Fibroblast of gingiva (primary cell): ENCODE measurements at places on chromosomes 5 and 9.

GRCh38 chr9:16058131-16058549, 505.3 kb downstream of the CCDC171 start:
- no peak for DNase-seq

GRCh38 chr9:34624475-34625185, 4.2 kb downstream of the ARID3C start:
- DNase-seq = no peak

GRCh38 chr5:84088996-84089395, 295.7 kb downstream of the EDIL3 start:
- DNase-seq = peak; percentile 46

GRCh38 chr9:121718501-121718900, 67.1 kb downstream of the DAB2IP start:
- DNase-seq = no peak

GRCh38 chr5:172717481-172718195, 53.4 kb downstream of the DUSP1 start:
- no peak for DNase-seq

DNA sequence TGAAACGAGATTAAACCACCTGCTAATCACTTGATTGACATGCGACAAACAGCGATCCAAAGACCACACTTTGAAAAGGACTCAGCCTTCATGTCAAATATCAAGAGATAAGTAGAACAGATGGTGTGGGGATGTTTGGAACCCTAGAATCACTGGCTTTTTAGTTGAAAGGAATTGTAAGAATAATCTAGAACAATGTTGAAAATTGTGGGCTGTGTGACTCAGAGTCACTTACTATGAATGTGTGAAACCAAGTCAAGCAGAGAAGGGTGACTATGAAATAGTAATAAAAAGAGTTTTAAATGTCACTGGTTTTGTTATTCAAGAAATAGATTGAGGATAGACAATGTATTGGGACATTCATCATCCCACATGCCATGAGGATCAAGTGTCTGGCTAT, 14.1 kb upstream of the C1QTNF3 start:
- no peak for DNase-seq

GRCh38 chr9:79073201-79073600, 498.6 kb upstream of the TLE4 start:
- no peak for DNase-seq

DNA sequence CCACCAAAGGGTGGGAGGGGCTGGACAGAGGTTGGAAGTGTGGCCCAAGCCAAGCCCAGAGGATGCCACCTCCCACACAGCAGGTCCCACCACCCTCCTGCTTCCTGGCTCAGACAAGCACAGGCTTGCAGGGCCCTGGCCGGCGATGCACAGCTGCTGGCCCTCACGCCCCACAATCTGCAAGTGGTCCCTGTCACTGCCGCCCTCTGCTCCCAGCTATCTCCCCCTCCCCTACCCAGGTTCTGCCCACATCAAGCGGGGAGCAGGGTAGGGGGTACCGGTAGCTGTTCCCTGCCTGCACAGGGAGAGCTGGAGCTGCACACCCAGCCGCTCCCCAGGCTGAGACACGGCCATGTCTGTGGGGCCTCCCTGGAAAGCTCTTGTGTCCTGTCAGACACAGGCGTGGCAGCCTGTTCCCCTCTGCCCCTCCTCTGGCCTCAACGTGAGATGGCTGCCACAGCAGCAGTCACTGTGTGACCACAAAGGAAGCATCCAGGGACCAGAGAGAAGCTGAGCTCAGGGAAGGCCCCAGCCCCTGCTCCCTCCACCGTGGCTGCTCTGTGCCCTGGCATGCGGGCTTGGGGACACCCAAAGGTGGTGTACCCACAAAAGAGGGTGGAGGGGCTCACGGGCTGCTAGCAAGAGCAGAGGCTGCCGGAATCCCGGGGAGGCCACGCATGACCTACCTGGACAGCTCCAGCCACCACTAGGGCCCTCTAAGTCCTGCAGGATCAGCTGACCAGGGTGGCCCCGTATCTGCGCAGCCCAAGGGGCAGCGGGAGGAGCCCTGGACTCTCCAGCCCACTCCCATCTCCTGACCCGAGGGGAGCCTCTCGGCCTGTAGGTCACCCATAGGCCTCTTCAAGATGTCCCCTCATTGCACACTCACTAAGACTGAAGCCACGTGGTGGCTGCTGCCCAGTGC, 10.9 kb upstream of the ZDHHC11 start:
- no peak for DNase-seq

- DNase-seq = no peak
Observed at GRCh38 chr9:100063185-100063584, 35.6 kb downstream of the ERP44 start.

DNA sequence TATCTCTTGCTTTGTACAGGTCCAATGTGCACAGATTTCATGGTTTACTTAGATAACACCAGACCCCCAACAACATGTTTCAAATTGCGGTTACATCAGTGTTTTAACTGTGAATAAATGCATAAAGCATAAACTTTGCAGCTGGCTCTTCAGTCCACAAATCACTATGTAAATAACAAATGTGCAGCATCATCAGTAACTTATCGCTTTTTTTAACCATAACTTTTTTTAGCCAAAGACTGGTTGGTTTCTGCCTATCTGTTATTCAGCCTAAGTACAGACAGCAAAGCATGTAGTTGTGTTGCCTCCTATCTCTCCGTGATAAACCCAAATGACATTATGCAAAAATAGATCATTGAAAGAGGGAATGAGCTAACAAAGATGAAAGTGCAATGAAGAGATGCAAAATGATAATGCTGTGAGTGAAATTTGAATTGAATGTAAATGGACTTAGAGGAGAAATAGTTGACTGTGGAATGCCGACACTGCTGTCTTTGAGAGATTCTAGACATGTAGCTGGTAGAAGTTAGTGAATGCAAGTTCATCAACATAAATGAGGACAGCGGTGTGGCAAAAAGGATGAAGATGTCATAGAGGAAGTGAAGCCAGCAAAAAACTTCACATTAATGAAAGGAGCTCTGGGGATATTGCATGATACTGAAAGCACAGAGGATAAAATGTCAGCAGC, 108.8 kb downstream of the PDE8B start:
- DNase-seq = no peak

DNA sequence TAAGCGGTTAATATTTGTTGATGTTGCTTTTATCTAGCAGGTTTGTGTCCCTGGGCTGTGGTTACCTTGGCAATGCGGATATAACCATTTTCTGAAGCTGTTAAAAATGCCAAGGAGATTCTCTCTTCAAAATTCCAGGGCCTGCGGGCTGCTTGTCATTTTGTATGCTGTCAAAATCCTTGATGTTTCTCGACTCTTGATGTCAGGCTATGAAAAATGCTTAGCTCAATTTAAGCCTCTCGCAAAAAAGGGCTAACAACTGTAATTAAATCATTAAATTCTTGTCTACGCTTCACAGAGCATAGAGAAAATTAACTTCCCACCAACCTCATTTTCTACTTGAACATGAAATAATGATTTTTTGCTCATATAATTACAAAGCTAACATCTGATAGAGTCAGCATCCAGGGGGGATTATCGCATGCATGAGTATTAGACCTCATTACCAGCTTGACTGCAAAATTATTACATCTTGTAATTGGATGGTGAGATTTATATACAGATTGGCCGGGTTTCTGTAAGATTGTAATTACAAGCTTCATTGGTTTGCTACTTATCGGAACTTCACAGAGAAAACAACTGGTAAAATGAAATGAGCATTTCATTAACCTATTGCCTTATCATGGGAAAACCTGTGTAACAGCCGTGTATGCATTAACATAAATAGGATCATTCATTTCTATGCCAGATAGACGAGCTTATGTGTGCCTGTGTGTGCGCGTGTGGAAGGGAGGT, 83.1 kb upstream of the IRX1 start:
- DNase-seq = no peak

DNA sequence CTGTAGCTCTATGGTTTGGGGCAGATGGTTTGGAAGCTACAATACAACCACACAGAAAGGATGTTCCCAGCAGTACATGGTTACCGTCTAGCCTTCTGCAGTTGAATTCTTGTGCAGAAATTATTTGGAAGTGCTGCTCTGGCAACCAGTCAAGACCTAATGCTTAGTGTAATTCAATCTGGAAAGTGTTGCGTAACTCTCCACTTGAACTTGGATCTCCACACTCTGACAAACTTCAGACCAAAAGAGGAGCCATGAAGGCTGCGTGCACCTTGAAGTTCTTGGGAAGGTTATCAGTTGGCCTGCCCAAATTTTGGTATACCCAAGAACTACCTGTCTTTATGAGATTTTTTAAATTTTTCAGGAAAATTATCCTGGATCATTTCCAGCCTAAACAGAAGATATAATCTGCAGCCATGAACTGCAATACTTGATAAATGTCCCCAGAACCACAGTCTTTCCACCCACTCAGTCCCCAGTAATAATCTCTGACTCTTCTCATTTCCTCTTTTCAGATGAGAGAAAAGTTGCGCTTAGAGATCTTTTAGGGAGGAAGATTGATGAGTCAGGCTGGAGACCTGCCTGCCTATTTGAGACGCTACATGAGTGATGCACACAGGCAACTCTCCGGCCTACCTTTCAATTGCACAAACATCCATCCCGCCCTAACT, 159.9 kb downstream of the FANCC start:
- peak; percentile 92 for DNase-seq

DNA sequence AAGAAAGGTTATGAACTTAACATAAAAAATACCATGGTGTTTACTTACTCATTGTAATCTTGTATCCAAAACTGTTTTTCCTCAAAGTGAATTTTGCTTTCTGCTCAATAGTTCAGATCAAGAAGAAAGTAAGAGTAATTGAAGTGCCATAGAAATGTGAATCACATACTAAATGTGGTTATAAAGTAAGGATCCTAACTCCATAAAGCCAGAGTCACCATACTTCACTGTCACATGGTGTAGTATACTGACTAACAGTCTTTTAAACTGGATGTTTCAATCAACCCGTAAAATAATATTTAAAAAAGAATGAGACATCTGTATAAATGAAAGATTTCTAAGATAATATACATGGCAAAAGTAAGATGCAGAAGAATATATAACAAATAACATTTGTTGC, 72.1 kb downstream of the NIPBL start:
- DNase-seq = no peak

- DNase-seq = peak; percentile 64
Observed at GRCh38 chr9:37464426-37465248, 613 bp downstream of the ZBTB5 start.

GRCh38 chr5:34038838-34039237, 4.2 kb downstream of the C1QTNF3 start:
- no peak for DNase-seq

DNA sequence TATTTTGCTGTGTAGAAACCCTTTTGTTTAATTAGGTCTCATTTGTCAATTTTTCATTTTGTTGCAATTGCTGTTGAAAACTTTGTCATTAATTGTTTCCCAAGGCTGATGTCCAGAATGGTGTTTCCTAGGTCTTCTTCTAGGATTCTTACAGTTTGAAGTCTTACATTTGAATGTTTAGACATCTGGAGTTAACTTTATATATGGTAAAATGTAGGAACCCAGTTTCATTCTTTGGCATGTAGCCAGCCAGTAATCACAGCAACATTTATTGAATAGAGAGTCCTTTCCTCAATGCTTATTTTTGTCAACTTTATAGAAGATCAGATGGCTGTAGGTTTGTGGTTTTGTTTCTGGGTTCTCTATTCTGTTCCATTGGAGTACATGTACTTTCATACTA, 1290.8 kb upstream of the CDH9 start:
- no peak for DNase-seq

GRCh38 chr9:137673886-137674285, 55.1 kb downstream of the EHMT1 start:
- no peak for DNase-seq

DNA sequence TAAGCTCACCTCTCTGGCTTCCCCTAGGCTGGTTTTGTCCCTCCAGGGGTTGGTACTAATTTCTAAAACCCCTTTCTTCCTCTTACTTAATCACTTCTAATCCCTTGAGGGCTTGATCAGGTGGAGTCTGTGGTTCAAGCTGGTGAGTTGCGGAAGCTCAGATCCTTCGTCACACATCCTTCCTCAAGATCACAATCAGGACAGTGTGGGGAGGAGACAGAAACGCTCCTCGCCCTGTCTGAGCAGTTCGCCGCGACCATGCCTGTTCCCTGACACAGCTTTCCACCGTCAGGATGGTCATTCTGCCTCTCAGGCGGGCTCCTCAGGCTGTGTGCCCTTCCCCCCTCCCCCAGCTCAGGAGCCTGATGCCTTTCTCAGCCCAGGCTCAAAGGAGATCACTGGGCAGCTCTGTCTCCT, 24.3 kb downstream of the CPLX2 start:
- DNase-seq = no peak

DNA sequence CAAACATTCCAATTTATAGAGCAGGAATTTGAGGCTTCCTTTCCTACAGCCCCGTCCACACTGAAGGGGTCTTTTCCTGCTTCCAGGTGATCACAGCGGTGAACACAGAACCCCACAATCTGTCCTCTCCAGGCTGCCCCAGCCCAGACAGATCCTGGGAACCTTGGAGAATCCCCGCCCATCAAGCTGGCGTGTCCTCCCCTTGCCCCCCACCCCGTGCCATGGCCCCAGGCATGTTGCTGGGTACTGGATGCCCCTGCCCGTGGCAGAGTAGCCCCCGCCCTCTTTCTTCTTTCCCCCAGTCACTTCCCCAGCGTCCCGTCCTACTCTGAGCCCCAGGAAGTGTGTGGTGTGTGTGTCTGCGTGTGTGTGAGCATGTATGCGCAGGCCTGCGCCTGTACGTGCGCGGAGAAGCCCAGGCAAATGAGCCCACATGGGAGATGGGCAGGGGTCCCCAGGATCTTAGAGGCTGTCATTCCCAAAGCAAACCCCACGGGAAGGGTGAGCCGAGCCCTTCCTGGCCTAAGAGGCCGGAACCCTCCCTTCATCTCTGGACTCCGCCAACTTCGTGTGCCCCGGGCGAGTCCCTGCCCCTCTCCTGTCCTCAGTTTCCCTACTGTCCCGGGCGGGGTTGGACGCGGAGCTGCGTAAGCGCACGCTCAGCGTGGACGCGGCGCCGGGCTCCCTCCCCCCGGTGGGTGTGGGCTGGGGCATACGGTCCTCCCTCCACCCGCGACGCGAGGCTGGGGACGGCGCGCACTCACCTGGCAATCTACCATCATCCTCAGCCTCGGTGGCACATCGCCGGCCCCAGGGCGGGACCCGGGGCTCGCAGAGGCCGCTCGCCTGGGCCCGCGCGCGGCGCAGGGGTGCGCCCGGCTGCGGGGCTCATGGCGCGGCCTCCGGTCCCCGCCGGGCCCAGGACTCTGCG, 15.2 kb downstream of the GBGT1 start:
- peak; percentile 46 for DNase-seq

DNA sequence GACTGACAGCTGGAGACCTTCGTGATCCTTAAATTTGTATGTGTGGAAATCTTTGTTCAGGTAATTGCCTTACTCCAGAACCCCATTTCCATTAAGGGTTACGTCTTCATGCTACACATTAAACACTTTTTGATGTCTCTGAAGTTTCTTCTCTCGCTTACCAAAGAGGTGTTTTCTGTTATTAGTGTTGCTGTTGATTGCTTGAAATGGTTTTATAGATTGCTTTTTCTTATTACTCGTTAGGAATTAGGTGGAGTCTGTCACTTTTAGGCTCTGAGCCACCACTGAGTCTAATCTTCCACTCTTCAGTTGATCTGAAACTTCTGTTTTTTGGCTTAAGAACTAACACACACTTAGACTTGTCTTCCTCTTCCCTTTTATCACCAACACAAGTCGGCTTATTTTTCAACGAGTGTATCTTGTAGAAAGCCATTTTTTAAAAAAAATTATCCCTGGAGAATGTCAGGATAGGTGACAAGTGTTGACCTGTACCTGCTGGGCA, 62.2 kb upstream of the PPARGC1B start:
- no peak for DNase-seq
